ENCODE measurements at places on chromosomes 7 and 10.
A peak's percentile ranks its signal among the peaks of the same experiment; 100 is the strongest.

DNA sequence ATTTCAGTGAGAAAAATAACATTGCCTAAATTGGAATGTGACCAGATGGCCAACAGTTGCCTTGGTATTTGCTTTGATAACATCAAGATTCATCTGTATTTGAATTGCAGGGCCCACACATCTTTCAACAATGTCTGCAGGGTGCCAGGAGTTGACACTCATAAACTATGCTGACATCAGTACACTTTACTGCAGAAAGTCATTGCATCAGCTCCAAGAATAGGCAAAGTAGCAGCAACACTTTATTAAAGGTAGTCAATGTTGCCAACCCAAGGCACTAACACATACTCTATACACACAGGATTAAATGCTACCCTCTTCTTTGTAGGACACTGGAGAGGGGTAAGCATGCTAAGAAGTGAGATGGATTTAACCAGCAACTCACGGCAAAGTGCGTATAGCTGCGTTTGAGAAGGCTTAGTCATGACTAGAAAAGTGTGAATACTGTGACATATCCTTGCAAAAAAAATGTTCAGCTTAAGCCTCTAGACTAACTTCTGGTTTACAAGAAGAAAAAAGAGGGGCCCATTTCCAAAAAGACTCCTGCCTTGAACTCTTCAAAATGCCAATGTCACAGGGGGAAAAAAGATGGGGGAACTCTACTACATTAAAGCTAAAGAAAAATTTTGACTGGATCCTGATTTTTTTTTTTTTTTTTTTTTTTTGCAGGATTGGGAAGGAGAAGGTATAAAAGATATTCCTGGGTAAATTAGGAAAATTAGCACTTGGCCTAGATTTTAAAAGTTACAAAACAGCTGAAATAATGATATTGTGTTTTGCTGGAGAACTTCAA, 2.2 kb downstream of the BBIP1 start:
- no peak for DNase-seq

GRCh38 chr7:31982962-31983361, 87.2 kb downstream of the PDE1C start:
- DNase-seq, result no peak

DNA sequence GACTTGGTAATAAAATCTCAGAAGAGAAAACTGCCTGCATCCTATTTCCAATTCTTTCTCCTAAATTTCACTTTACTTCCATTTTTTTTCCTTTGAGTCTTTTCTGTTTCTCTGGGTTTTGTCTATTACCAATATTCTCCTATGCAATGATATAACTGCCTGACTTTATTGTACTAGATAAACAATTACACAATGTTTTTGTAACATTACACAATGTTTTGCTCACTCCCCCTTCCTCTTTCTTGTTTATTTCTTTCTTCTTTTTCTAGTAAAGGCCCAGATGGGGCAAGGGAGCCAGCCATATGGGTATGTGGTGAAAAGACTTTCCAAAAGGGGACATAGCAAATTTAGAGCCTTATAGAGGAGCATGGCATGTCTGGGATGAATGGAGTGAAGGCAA, 278.7 kb upstream of the PHYHIPL start:
- no peak for DNase-seq

DNA sequence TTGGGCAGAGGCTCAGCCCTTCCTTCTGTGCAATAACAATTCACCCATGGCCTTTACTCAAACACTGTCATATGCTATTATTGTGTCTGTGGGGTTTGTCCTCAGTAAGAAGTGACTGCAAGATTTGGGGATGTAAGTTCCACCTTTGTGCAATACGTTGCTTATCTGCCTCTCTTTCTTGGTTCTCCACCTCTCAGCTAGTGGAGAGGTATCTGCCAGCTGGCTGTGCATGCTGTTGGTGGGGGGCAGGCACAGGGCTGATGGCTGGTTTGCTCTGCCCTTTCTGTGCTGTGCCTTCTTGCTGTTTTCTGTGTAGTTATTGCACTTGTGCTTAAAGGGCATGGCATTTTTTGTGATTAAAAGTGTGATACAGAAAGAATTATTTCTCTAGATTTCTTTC, 36.2 kb downstream of the CNNM1 start:
- DNase-seq, result no peak

DNA sequence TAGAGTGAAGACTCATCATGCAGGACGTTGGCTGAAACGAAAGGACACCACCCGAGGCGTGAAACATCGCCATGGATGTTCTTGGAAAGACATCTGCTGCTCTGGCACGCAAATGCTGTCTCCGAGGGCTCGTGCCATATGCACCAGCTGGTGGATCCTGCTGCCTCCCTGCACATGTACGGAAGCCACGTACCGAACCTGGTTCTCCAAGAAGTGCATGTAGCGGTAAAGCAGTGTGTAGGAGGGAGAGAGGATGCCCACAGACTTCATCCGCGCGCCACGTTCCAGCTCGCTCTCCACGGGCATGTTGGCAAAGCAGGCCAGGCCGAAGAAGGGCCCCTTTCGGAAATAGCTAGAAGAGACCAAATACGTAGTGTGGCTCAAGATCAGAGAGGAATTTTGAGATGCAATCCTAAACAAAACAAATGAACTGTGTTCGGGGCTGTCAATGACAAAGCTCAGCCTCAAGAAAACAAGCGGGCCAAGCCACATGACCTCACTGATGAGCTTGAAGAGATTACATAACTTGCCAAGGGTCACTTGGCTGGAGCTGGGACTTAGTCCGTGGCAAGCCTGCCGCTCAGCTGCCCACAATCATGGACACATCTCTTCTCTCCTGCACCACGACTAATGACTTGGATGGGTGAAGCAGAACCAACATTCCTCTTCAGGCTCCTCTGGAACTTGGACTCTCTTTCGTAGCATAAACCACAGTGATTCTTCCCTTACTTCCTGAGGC, 16.5 kb downstream of the DENND11 start:
- DNase-seq, result no peak

- DNase-seq, result no peak
Measured at GRCh38 chr10:72593963-72594362, 31.9 kb downstream of the MICU1 start.

DNA sequence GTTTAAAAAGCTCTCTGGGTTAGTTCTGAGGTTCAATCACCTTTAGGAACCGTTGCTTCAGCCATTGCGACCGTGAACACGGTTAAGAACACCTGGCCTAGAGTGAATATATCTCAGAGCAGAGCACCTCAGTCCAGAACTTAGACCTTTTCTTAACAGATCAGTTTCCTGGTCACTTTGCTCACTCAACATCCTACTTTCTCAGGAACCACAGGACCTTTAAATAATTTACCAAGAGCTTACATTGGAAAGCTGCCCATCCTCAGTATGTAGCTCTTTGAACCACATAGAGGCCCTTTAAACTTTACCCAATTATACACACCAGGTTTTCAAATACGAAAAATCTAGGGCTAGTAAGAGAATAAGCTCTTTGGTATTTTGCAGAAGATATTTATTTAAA, 153.2 kb downstream of the NRBF2 start:
- no peak for DNase-seq

DNA sequence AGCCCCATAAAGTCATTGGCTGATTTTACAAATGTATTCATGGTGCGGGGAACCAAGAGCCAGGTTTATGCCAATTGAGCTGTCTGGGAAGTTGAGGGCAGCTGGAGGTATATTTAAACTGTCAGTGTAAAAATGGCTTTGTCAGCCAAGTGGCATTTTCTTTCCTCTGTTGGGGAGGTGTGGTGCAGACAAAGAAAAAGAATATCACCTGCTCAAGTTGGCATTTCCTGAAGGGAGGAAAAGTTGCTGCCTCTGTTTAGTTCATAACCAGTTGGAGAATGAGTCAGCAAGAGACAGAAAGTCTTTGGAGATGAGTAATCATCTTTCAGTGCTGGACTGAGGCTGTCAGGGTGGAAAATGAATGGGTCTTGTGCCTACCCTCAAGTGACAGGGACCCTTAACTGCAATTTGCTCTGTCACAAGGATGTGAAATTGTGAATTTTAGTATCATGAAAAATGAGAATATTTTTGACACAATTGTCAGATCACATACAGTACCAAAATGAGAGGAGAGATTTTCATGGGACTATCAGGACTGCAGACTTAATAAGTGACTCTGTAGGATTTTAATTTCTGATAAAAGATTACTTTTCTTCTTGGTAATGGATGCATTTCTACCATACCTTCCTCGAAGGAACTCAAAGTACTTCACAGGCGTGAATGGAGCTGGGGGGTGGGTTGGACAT, 137.3 kb downstream of the ANLN start:
- DNase-seq, result no peak

- no peak for DNase-seq
Measured at GRCh38 chr10:77713521-77714280, 76.1 kb upstream of the KCNMA1 start.

DNA sequence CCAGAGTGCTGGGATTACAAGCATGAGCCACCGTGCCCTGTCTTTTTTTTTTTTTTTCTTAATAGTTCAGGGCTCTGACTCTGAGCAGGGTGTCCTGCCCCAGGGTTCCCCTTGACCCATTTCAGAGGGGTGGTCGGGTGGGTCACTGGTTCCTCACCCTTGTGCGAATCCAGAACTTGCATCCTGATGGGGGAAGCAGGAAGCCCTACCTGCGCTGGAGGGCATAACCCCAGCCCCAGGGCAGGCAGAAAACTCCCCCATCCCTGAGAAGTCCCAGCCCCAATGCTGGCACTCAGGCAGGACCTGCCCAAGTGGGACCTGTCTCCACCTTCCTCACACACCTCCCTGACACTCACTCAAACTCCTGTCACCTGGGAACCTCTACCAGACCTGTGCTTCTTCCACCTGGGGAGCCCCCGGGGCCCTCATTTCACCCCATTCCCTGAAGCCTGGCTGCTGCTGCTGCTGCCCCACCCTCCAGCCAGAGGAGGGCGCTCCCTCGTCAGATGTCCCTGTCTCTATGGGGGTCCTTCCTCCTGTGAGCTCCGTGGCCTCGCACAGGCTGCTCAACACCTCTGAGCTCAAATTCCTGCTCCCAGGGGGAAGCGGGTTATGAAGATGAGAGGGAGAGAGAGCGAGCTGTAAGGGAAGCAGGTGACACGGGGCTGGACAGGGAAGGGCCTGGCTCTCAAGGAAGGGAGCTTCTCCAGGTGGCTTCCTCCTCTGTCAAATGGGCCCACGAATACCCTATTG, 15.1 kb upstream of the ZNF273 start:
- DNase-seq, result peak; percentile 30

DNA sequence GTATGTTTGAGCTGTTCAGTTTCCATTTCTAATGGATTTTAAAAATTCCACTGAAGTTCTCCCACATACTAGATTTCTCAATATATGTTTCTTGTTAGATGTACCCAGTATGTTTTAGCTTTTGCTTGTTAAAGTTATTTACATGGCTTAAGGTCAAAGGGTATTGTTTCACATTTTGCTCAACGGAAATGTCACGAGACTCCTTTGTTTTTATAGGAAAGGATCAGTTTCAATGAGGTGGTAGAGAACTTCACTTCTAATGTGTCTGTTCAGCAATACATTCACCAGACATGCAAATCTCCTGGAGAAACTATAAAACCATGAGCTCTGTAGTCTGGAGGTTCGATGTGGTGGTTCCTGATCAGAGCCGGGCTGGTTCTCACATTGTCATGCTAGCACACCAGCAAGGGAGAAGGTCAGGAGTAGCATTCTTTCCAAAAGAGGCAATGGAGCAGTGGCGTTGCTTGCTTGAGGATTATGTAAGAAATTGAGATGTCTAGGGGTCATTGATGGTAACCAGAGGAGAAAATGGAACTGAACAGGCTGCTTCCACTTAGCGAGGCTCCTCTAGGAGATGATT, 114.0 kb downstream of the RAB18 start:
- DNase-seq, result no peak

- no peak for DNase-seq
Measured at GRCh38 chr7:151143261-151144015, 24.1 kb downstream of the GBX1 start.

DNA sequence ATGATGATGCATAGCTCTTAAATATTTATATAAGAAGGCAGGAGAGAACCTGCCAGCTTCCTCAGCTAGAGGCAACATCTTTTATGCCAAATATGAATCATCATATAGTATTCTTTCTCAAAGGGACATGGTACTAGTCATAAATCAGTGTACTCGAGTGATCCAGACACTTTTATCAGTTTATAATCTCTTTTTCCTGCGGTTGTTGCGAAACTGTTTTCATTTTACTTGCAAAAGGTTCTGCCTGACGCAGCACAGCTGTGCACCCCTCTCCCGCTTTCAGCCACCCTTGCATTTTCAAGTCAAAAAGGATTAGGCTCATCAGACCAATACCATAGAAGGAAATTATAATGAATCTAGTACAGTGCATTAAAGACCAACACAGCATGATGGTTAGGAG, 332.3 kb upstream of the PRKCQ start:
- DNase-seq, result no peak

DNA sequence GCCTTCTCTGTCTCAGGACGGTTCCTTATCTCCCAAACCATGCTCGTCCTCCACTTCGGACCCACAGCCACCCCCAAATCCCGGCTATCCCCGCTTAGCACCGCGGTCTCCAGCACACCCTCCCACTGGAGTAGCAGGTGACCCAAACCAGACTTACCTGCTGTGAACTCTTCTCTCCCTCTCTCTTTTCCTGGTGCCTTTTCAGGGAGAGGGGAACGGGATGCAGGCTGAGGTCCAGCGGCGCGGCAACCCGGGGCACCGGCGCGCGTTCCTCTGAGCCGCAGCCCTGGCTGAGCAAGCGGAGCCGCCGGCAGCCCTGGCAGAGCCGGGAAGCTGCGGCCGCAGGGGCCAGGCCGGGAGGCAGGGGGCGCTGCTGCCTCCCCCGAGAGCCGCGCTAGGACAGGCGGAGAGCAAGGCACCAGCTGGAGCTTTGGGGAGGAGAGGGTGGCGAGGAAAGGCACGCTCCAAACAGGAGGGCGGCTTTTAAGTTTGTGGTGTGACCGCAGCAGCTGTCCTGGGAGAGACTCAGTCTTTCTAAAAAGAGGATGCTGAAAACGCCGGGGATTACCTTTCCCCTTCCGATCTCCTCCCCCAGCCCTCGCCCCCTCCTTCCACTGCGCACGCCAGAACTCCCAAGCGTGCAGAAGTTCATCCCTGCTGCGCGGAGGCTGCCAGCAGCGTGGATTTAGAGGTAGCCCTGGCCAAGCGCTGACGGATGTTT, at the start of gene SEMA3D:
Gene SEMA3D, minus strand, starts transcription at position 536 of the 721 bp plus-strand sequence. CDS start 65,165 bp downstream, outside the sequence.
- no peak for DNase-seq

GRCh38 chr10:131816157-131816775, 84.5 kb upstream of the PPP2R2D start:
- no peak for DNase-seq

DNA sequence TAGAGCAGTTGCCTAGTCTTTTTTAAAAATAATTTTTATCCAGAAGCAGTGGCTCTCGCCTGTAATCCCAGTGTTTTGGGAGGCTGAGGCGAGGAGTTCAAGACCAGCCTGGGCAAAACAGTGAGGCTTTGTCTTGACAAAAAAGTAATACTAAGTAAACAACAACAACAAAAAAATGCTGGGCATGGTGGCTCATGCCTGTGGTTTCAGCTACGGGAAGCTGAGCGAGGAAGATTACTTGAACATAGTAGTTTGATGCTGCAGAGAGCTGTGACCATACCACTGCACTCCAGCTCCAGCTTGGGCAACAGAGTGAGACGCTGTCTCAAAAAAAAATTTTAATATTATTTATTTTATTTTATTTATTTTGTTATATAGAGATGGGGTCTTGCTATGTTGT, 31.3 kb upstream of the TPST1 start:
- DNase-seq, result no peak

- no peak for DNase-seq
Measured at GRCh38 chr10:80320377-80320776, 30.9 kb upstream of the MAT1A start.

Data from stimulated activated CD4-positive, alpha-beta T cell treated with anti-CD3 and anti-CD28 coated beads, Interleukin-15, amount 100 ng/mL, for 1 hour (primary cell).